ENCODE measurements at places on chromosomes 12 and 14.

DNA sequence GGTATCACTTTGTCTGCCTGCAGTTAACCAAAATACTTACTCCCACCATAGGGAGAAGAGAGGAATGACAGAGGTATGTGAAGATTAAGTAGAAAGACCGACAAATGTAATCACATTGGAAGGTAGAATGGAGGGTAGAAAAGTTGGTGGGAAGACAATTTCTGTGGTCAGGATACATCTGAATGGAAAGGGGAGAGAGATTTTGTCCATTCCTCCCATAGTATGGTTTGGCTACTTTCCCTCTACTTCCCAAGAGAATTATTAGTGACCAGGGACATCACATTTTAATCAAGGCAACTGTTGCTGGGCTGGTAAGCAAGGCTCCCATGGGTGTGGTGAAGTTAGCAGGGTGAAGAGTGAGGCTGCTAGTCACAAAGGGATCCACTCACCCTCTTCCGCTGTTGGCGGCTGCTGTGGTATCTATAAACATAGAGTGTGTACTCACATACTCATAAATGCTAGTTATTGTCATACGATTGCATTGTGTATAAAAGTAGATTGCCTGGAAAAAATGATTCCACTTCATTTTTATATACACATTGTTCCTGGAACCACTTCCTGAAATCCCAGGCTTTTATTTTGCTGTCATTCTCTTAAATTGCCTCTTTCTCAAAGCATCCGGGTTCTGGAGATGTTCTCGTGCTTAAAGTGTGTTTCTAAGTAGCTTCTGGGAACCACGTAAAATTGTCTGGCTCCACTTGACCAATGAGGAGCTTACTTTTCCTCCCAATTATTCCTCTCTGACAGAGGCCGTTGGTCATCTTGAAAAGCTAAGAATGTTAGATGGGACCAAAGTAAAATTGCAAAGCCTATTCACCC lies 413.1 kb downstream of the ZFP36L1 start:
- H3K4me1 ChIP-seq, result peaks cover 29% of the 10 kb centered on the region
- H3K4me3 ChIP-seq, result no peak overlapping the region
- no peak for DNase-seq
- H3K27ac ChIP-seq, result peak overlapping the region; percentile 21
- H3K27me3 ChIP-seq, result no peaks in the 10 kb centered on the region

- peaks cover 2% of the 10 kb centered on the region for H3K27me3 ChIP-seq
- H3K4me1 ChIP-seq, result no peaks in the 10 kb centered on the region
- no peaks in the 10 kb centered on the region for H3K36me3 ChIP-seq
- H3K27ac ChIP-seq, result no peak overlapping the region
Measured at GRCh38 chr14:45400950-45401640, 148.1 kb upstream of the MIS18BP1 start.

DNA sequence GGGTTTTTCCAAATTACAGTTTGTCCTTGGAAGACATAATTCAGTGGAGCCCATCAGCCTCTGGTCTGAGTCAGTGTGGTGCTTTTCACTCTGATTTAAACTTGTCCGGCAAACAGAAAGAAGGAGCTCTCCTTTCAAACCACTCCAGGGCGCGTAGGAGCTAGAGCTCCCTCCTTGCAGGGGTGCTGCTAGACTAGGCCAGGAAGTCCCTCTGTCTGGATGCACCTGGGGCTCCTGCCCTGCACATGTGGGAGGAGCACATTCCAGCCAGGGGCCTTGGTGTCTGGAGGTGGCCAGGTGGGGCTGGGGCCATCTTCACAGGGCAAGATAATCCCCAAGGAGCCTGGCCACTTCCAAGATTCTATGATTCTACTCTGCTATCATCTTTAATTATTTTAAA lies 3.1 kb downstream of the SERPINA3 start:
- H3K36me3 ChIP-seq, result no peaks in the 10 kb centered on the region
- H3K27me3 ChIP-seq, result no peaks in the 10 kb centered on the region
- no peaks in the 10 kb centered on the region for H3K4me1 ChIP-seq
- H3K27ac ChIP-seq, result no peak overlapping the region

- H3K27ac ChIP-seq, result no peak overlapping the region
- peaks cover 7% of the 10 kb centered on the region for H3K36me3 ChIP-seq
- H3K4me3 ChIP-seq, result no peak overlapping the region
Measured at GRCh38 chr14:103705504-103706284, 9.6 kb downstream of the XRCC3 start.

- no peak for DNase-seq
- no peak overlapping the region for H3K4me3 ChIP-seq
- H3K27ac ChIP-seq, result no peak overlapping the region
- H3K36me3 ChIP-seq, result peaks cover 11% of the 10 kb centered on the region
- peaks cover 20% of the 10 kb centered on the region for H3K4me1 ChIP-seq
- H3K27me3 ChIP-seq, result no peaks in the 10 kb centered on the region
Measured at GRCh38 chr14:35797796-35798195, 11.3 kb downstream of the RALGAPA1 start.

GRCh38 chr14:89811954-89812575 lies 142.5 kb downstream of the EFCAB11 start:
- H3K27ac ChIP-seq, result no peak overlapping the region
- no peak for DNase-seq
- peaks cover 6% of the 10 kb centered on the region for H3K36me3 ChIP-seq
- H3K4me3 ChIP-seq, result no peak overlapping the region
- H3K4me1 ChIP-seq, result peaks cover 2% of the 10 kb centered on the region

GRCh38 chr12:16088421-16088820 lies 177.3 kb downstream of the DERA start:
- H3K27me3 ChIP-seq, result no peaks in the 10 kb centered on the region
- no peaks in the 10 kb centered on the region for H3K4me1 ChIP-seq
- no peaks in the 10 kb centered on the region for H3K36me3 ChIP-seq
- no peak for DNase-seq

GRCh38 chr14:59632381-59632780 lies 55.8 kb upstream of the CCDC175 start:
- H3K27ac ChIP-seq, result no peak overlapping the region
- H3K4me1 ChIP-seq, result peaks cover 2% of the 10 kb centered on the region
- H3K4me3 ChIP-seq, result no peak overlapping the region
- DNase-seq, result no peak

GRCh38 chr12:27332407-27332713 lies 276 bp upstream of the BMAL2 start:
- H3K36me3 ChIP-seq, result peaks cover 1% of the 10 kb centered on the region
- DNase-seq, result no peak
- peaks cover 15% of the 10 kb centered on the region for H3K27me3 ChIP-seq
- H3K4me1 ChIP-seq, result peaks cover 20% of the 10 kb centered on the region

All from memory B cell (primary cell).